ENCODE measurements at places on chromosomes 12 and 14.

- DNase-seq: no peak
Measured at GRCh38 chr14:66600416-66600815, 92.5 kb downstream of the GPHN start.

DNA sequence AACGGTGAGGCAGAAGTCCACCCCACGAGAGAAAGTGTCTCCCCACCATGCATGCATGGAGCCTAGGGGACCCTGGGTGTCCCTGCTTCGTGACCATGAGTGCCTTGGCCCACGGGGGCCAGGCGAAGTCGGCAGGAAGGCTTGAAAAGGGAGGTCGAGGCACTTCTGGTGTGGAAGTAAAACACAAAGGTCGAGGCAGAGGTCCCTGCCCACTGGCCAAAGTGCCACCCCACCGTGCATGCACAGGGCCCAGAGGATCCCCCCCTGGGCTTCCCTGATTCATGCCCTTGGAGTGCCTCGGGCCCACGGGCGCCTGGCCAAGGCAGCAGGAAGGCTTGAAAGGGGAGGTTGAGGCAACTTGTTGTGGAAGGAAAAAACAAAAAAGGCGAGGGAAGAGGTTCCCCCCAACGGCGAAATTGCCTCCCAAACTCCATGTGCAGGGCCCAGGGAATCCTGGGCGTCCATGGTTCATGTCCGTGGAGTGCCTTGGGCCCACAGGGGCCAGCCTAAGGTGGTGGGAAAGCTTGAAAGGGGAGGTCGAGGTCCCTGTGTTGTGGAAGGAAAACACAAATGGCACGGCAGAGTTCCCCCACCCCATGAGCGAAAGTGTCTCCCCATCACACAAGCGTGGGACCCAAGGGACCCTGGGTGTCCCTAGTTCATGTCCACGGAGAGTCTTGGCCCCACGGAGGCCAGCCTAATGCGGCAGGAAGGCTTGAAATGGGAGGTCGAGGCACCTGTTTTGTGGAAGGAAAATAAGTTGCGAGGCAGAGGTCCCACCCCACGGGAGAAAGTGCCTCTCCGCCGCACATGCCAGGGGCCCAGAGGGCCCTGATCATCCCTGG is 372.1 kb downstream of the ALG10 start:
- no peak for DNase-seq

GRCh38 chr12:94122591-94122990 is 25.8 kb upstream of the PLXNC1 start:
- no peak for DNase-seq

GRCh38 chr12:89779090-89779489 is 70.5 kb upstream of the ATP2B1 start:
- DNase-seq: no peak

GRCh38 chr12:47774663-47775062 is 1.6 kb downstream of the SLC48A1 start:
- no peak for DNase-seq

GRCh38 chr14:24339284-24340151 is at the start of gene RIPK3:
Gene RIPK3, minus strand, starts transcription at chr14:24339991. Its CDS starts 165 bp downstream, at chr14:24339826.
- no peak for DNase-seq

DNA sequence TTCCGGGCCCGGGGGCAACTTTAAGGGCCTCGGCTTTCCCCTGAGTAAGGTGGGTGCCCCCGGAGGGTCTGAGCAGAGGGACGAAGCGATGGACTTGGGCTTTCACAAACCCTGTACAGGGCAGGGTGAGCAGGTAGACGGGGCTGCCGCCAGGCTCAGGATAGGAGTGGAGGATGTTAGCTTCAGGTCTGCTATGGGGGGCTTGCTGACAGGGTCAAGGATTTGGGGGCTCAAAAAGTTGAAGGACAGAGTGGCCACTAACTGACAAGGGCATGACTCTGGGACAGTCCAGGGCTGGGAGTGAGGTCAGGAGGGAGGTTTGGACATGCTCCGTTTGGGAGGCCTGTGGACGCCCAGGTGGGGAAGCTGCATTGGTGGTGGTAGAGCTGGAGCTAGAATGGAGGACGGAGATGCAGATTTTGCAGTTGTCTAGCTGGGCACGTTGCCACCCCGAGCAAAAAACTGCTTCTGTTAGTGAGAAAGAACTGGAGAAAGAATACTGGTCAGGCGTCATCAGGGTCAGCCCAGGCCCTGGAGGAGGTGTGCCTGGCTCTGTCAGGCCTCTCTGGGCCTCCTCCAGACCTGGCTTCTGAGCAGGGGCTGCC is 113.3 kb downstream of the ADGRD1 start:
- DNase-seq: no peak

- no peak for DNase-seq
Measured at GRCh38 chr12:121451961-121452339, 52.0 kb downstream of the RNF34 start.

- no peak for DNase-seq
Measured at GRCh38 chr12:1855241-1855640, 34.9 kb downstream of the LRTM2 start.

DNA sequence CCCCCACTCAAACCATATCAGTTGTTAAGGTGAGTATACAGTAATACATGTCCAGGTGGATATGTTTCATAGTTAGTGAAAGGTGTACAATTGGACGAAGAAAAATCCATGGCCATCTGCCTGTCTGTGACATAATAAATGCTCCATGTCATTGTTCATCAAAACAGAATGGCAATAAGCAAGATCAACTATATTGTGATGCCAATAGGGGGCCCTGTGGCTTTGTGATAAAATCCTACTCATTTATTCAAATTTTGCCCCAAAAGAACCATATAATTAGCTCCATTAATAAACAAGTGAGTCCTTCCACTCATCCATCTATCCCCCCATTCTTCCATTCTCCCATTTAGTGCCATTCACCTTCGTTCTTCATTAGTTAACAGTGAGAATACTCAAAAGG is 102.0 kb downstream of the MGST1 start:
- DNase-seq: no peak

GRCh38 chr12:111807232-111807631 is 34.8 kb upstream of the MAPKAPK5 start:
- DNase-seq: no peak

- DNase-seq: no peak
Measured at GRCh38 chr12:48977290-48978281, 536 bp upstream of the WNT1 start.

DNA sequence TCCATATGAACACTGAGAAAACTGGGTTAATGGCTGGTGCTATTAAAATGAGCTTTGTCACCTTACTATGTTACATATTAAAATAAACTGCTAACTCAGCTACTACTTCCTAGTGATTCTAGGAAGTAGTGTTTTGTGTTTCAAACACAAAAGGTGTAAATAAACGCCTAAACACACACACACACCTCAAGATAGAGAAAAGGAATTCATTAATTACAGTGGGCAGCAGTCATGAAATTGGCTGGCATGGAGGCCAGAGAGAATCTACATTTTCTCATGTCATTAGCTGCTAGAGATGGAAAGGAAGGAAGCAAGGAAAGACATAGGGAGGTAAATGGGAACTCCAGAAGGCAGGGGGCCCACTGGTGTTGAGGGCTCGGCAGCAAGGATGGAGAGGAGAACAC is 787 bp upstream of the PRMT5 start:
- no peak for DNase-seq

- no peak for DNase-seq
Measured at GRCh38 chr14:75747899-75748298, 86.9 kb downstream of the TTLL5 start.

- no peak for DNase-seq
Measured at GRCh38 chr14:52918486-52918885, 32.4 kb downstream of the FERMT2 start.

DNA sequence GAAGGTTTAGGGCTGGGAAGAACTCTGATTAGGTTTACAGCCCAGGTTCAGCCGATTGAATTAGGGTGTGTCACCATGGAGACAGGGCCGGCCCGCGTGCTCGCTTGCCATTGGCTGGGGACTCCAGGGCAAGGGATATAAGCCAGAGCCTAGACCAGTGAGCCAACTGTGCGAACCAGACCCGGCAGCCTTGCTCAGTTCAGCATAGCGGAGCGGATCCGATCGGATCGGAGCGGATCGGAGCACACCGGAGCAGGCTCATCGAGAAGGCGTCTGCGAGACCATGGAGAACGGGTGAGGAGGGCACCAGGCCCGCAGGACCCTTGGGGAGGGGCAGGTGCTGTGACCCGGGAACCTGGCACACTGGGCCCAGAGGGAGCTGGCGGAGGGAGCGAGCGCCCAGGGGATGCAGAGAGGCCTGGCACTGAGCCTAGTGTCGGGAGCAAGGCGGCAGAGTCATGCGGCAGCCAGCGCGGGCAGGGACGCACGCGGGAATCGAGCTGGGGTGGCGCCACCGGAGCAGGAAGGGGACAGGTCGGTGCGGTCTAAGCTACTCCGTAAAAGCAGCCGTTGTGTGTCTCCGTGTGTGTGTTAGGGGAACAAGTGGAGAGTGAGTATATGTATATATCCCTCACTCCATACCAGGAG is at the start of gene PNP:
TSS of gene PNP (plus strand) at position 165 of the 648 bp plus-strand sequence. CDS start at position 284, 119 bp downstream.
- DNase-seq: peak; percentile 89

- no peak for DNase-seq
Measured at GRCh38 chr14:79580906-79581305, 630.4 kb downstream of the DIO2 start.

- DNase-seq: no peak
Measured at GRCh38 chr12:58268069-58268468, 326.7 kb downstream of the ATP23 start.

GRCh38 chr14:44379292-44379977 is 127.6 kb downstream of the FSCB start:
- no peak for DNase-seq

- DNase-seq: no peak
Measured at GRCh38 chr12:132161036-132161781, 17.0 kb downstream of the NOC4L start.

GRCh38 chr12:14264778-14265177 is 100.7 kb upstream of the ATF7IP start:
- DNase-seq: no peak

DNA sequence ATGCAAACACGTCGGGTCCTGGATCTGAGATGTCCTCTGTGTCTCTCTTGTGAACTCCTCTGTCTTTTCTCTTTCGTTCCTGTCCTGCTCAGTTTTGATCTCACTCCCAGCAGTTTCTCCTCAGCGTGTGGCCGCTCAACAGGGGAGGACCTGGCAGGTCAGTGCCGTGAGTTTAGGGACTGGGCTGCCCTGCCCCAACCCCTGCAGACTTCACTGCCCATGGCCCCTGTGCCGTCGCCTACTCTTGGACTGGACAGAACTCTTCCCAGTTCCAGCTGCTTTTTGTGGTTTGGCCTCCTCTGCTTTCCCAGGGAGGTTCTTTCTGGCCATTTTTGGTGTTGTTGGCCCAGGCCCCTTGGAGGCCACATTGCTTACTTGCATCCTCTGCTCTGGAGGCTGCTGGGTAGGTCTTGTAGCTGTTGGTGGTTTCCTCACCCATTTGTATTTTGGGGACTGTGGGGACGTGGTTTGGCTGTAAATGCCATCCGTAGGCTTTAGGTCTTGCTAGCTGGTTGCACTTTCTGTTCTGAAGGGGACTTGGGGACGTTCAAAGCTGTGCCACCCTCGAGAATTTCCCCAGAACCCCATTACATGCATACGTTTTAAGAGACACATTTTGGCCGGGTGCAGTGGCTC is 20.0 kb upstream of the DNAH10 start:
- DNase-seq: no peak

GRCh38 chr12:61384511-61384910 is 875.7 kb upstream of the USP15 start:
- DNase-seq: no peak

- DNase-seq: peak; percentile 89
Measured at GRCh38 chr12:84694116-84694515, 218.5 kb downstream of the SLC6A15 start.

DNA sequence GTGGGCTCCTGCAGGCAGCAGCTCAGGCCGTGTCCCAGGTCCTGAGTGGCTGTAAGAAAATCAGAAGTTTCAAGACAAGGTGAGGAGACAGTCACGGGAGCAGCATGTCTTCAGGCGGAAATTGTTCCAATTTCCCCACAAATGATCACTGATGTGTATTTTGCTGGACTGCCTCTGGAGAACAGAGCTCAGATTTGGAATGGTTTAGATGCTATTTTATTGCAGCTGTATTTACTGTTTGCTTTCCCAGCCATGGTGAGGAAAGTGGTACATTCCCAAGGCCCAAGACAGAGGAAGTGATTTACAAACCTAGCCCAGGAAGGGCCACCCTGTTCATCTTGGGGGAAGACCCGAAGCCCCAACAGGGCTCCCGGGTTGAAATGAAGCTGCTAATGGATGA is 195.6 kb downstream of the CHST11 start:
- DNase-seq: no peak

DNA sequence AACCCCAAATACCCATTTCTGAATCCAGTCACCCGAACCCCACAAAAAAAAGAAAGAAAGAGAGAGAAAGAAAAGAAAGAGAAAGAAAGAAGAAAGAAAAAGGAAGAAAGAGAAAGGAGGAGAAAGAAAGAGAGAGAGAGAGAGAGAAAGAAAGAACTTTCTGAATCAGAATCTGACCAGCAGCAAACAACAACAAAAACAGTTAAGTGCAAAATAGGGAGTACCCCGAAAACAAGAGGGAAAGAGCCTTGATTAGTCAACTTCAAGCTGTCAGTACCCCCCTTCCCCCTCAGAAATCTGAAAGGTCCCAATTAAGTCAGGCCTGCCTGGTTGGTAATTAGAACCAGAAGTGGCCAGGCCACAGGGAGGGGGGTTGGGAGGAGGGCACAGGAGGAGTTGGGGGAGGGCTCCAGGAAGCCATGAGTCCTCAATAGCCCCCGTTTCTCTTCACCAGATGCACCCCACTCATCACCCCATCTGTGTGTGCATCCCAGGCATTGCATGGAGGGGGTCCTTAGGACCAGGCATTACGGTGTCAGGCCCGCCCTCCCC is 9.8 kb downstream of the RARG start:
- DNase-seq: no peak

DNA sequence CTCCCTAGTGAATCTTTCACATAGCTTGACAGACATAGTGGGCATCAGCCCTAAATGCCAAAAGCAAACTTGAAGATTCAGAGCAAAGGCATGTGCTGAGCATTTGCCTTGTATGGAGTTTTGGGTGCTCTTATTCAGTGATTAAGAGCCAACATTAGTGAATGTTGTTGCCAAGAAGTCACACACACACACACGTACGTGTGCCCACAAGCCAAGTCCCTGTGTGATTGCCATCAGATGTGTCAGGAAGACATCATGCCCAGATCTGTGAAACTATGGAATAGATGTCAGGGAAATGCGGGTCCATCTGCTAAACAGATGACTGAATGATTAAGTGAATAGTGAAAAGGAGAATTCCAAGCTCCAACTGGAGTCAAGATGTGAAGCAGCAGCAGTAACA is 149.0 kb downstream of the AKAP6 start:
- no peak for DNase-seq

GRCh38 chr12:48966177-48966895 is 5.2 kb downstream of the WNT10B start:
- no peak for DNase-seq

DNA sequence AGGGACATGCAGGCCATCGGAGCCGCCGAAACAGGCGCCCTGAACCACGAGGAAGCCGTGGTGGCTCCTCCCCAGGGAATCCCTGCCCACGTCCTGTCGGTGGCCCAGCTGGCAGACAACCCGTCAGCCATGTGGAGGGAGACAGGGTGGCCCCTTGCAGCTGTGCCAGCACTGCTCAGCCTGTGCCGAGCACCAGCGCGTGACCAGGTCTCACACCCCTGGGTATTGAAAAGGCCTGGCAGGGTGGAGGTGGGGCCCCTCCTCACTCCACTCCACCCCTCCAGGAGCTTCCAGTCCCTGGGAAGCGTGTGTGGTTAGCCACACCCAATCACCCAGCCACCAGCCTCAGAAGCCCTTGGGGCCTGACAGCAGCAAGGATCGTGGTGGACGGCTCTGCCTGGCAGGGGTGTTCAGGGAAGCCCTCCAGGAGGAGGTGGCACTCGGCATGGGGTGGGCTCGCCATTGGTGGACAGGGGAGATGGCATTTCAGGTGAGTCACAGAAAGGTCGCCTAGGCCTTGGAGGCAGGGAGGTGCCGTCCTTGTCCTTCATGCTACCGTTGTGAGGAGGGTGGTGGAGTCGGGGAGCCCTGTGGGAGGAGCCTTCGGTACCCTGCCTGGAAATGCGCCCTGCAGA is 12.3 kb upstream of the DLK1 start:
- DNase-seq: no peak
